Brain (organoid and tissue), 16 donors: ENCODE measurements at places on chromosomes 4 and X. TPM values are rescaled to one million over a fixed set of nuclear protein-coding genes. Genes with fewer than 3 reads are reported as not detected.

STK32B gene
- 18.0 TPM for polyA plus RNA-seq

CT45A5 gene
- not detected for polyA plus RNA-seq

HERC3 gene
- polyA plus RNA-seq, result 9.4 TPM

PCDH11X gene
- 0.25 TPM for polyA plus RNA-seq

EXOC1L gene
- polyA plus RNA-seq, result not detected

ABCD1 gene
- polyA plus RNA-seq, result 9.2 TPM

OPRPN gene
- not detected for polyA plus RNA-seq

PDE6B gene
- polyA plus RNA-seq, result 8.7 TPM

ZNF711 gene
- polyA plus RNA-seq, result 10.1 TPM

PLP2 gene
- polyA plus RNA-seq, result 164 TPM

FAM47B gene
- not detected for polyA plus RNA-seq

SPARCL1 gene
- polyA plus RNA-seq, result 345 TPM

SORBS2 gene
- 7.2 TPM for polyA plus RNA-seq

LINC00632 gene
- polyA plus RNA-seq, result 3.9 TPM

RBM47 gene
- polyA plus RNA-seq, result 0.97 TPM

GAGE13 gene
- polyA plus RNA-seq, result not detected

XG gene
- polyA plus RNA-seq, result not detected

ZXDB gene
- polyA plus RNA-seq, result 4.0 TPM

DCAF8L2 gene
- polyA plus RNA-seq, result not detected
